Left colon (tissue), 2 donors: ENCODE measurements at places on chromosomes 2 and 18. TPM values are rescaled to one million over a fixed set of nuclear protein-coding genes. Genes with fewer than 3 reads are reported as not detected.

The COLEC11 gene
- 0.85 TPM for total RNA-seq

The DNAJC27 gene
- 4.8 TPM for total RNA-seq

The ALPP gene
- total RNA-seq, result not detected

The ACOXL gene
- total RNA-seq, result 0.42 TPM

The ARHGEF33 gene
- total RNA-seq, result 0.67 TPM

- no peak for DNase-seq
These were observed 318.9 kb downstream of the CNTNAP5 start for GRCh38 chr2:124343827-124344498.

GRCh38 chr2:22719396-22719795, 665.6 kb upstream of the KLHL29 start:
- no peak for DNase-seq

GRCh38 chr2:112706170-112706664, 14.6 kb upstream of the NT5DC4 start:
- no peak for DNase-seq

- DNase-seq, result no peak
These were observed 192.6 kb downstream of the MGAT5 start for GRCh38 chr2:134446383-134447017.

DNA sequence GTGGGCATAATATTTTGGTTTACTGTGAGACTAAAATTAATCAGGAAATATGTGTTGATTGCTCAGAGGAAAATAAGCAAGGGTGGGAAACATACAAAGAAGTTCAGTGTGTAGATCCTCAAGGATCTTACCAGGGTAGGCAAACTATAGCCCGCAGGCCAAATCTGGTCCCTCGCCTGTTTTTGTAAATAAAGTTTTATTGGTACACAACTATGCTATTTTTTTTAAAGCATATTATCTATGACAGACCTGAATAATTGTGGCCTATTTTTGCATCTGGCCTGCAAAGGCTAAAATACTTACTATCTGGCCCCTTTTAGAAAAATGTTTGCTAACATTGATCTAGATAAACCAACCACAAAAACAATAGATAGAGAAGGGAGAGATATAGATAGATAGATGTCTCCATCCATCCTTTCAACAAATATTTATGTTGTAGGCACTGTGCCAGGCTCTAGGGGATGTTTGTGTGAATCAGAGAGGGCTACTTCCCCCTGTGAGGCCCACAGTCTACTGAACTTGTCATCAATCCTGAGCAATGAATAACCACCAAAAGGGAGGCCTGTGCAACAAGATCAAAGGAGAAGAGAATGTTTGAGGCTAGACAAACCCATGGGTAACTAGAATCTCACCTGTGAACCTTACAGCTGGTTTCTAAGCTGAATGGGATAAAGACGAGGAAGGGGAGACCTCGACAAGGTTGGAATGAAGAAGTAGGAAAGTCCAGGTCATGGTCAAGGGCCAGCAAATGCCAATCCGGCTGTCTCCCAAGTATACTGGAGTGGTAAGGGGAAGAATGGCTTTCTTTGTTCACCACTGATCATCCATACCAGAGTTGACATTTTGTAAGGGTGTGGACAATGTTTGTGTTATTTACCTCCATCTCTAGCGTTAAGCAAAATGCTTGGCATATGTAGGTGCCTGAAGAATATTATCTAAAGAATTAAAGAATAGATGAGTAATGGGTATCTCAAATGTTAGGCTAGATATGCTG, 23.6 kb downstream of the ALPK2 start:
- DNase-seq, result no peak

- DNase-seq, result no peak
These were observed 41.5 kb downstream of the NCKAP5 start for GRCh38 chr2:133526530-133527300.

- peak; percentile 40 for DNase-seq
These were observed 34.8 kb upstream of the NEUROD1 start for GRCh38 chr2:181715033-181715630.

DNA sequence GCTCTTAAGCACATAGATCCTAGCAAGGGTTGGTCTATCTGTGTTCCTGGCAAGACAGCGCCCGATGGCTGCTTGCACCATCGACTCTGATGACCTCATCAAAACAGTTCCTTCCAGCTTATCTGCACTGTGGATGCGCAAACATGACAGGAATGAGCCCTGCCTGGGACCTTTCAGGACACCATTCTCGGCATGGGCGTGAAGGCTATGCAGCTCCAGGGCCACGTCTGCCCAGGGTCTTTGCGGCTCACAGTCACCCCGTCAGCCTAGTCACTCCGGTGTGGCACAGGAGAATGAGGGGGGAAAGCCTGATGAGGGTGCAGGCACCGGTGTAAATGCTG, 147.8 kb upstream of the TWIST2 start:
- DNase-seq, result no peak

GRCh38 chr2:189483980-189484740, 42.9 kb downstream of the WDR75 start:
- DNase-seq, result no peak

DNA sequence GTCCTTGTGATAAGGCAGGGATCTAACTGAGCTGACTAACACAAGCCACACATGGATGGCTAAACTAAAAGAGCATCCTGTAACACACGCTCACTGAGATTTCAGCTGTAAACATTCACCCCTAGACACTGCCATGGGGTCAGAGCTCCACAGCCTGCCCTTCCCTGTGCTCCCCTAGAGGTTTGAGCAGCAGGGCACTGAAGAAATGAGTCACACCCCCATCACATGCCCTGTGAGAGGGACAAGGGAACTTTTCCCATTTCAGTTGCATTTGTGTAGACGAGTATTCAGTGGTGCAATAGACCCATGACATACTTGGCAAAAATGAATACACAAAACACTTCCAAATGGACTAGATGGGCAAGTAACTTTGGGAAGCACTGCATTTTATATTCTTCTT, 402.4 kb upstream of the LRRTM1 start:
- DNase-seq, result no peak
